ENCODE measurements at places on chromosomes 6 and 20.

- DNase-seq, result peak; percentile 62
These were observed 101.5 kb downstream of the NOL4L start for GRCh38 chr20:32483351-32484224.

DNA sequence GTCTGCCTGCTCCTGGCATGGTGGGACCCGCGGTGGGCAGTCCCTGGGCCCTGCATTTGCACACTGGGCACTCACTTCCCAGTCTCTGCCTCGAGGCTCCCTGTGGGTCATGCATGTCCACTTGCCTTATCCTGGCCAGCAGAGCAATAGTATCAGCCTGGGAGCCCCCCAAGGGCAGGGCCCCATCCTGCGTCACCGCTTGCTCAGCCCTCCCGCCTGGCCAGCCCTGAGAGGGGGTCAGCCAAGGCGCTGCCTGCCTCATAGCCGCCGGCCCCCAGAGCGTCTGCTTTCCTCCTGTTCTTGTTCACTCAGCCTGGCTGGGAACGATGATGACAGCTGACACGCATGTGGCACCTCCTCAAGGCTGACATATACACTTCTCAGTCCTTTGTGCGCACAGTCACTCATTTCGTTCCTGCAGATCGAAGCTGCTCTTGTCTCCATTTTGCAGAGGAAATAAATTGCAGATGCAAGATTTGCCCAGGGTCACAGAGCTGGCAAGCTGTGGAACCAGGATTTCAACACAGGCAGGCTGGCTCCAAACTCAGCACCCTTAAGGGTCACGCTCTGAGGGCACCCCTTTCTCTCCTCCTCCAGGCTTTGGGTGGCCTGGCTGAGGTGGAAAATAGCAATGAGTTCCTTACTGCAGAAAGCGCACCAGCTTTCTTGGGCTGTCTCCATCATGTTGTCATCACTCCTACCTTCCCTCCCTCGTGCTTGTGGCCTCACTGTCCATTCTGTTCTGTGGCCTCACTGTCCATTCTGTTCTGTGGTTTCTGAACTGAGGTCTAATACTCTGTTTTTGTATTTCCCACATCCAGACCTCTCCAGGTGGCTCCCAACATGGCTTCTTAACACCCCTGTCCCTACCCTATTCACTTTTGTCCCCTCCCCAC, 17.2 kb downstream of the KCNK17 start:
- no peak for DNase-seq

- DNase-seq, result no peak
These were observed 10.3 kb downstream of the SLC4A11 start for GRCh38 chr20:3228750-3229032.

DNA sequence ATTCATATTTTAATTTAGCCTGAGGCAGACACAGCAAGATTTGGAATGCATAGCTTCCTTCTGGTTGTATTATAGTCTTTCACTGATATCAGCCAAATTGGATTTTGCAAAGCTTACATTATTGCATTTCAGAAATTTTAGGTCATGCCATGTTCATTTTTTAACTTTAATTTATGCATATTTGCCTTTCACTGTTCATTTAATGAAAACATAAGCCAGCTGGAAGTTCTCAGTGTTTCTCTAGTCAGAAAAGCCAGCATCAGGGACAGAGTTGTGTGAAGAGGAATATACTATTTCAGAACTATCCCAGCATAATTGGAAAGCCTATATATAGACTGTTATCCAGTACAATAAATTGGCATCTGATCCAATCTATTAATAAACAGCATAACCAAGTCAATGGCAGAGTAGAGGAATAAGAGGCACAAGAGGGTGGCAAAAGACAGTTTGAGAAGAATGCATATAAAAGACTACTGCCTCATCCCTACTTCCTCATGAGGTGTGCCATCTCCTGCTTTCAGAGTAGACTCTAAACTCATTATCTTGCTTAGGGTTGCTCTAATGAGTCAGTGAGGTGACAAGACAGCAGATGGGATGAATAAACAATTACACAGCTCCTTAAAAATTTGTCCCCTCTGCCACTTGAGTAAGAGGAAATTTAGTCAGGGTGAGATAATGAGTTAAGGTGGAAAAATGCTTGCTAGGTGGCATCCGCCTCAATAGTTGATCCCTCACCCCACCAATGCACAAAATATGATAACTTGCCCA, 159.8 kb upstream of the HCRTR2 start:
- DNase-seq, result no peak

DNA sequence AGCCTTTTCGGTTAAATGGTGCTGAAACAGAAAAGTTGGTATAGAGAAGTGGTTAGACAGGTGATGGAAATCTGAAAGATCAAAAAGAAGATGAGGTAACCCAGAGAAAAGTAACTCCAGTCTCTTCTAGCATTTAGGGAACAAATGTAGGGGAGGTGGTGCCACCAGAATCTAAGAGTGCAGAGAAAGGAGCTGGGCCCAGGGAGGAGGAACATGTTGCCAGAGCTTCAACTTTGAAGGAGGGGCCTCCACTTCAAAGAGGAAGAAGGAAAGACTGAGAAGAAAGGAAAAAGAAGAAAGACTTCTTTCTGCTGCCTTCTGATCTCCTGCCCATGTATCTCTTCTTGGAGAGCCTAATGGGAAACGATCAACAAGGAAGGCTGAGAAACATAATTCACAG, 23.5 kb upstream of the ATRN start:
- no peak for DNase-seq

DNA sequence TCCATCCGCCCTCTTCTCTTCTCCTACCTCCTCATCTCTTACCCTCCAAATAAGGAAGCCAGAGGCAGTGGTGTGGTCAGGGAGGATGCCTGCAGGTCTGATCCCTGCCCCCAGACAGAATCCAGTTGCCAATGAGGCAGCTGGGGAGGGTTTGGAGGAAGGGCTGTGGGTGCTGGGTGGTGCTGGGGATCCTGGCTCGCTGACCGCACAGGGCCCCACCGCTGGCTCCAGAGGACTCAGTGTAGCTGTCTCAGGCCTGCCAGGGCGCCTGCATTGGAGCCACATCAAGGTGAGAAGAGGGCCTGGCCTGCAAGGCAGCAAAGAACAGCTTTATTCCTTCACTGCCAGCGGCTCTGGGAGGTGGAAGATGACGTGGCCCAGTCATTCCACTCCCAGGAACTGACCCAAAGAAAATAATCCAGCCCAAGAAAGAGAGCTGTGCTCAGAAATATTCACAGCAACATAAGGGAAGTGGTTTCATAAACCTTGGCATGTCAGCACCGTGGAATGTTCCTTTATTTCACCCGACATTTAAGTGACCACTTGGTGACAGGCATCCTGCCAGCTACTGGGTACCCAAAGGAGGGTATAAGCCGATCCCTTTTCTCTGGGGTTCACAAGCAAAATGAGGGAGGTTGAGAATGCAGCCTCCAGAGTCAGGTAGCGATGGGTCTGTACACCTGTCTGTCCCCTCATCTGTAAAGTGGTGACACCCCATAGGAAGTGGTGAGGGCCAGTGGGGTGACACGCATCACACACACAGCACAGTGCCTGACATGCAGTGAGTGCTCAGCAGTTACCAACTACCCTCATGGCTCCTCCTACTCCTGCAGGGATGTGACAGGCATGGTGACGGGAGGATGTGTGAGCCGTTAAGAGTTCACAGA, 125.1 kb downstream of the SNX5 start:
- DNase-seq, result no peak

GRCh38 chr6:71347119-71347518, 58.5 kb downstream of the OGFRL1 start:
- no peak for DNase-seq

DNA sequence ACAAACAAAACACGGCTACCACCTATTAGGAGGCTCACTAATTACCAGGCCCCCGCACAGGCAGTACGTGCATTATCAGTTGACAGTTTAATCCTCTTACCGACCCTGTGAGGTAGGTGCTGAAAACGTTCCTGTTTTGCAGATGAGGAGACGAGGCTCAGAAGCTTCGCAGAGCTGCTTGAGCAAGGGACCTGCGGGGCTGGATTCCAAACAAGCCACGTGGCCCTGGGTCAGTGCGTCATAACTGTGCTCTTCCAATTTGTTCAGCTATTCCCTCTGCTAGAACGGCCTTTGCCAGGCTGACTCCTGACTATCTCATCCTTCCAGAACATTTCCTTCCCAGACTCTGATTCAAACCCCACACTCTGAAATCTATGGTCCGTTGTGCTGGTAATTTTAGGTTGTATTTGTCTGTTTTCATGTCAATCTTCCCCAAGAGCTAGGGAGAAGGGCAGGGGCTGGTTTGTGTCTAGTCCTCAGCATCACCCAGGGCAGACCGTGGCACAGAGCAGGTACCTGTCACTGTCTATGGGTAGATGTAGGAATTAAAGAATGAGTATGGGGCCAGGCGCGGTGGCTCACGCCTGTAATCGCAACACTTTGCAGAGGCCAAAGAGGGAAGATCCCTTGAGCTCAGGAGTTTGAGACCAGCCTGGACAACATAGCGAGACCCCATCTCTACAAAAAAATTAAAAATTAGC, 28.8 kb upstream of the TLDC2 start:
- no peak for DNase-seq

- no peak for DNase-seq
These were observed 51.1 kb downstream of the MYLIP start for GRCh38 chr6:16179970-16180431.

GRCh38 chr6:5151955-5152401, 66.8 kb downstream of the PPP1R3G start:
- no peak for DNase-seq

All from HEK293T (cell line).